Mammary epithelial cell (primary cell): ENCODE measurements at places on chromosomes 12 and 14. TPM values are rescaled to one million over a fixed set of nuclear protein-coding genes. Genes with fewer than 3 reads are reported as not detected.

Gene IAPP
- total RNA-seq: not detected

Gene RNF34
- total RNA-seq: 40.5 and 49.5 TPM in 2 replicates

Gene ASPG
- not detected for total RNA-seq

Gene KSR2
- total RNA-seq: 0.05 and 0.08 TPM in 2 replicates

Gene ENDOU
- total RNA-seq: not detected

Gene KRT72
- not detected in 2 replicates for total RNA-seq

Gene SLC11A2
- total RNA-seq: 56.3 TPM

Gene DHRS4L2
- 9.3 TPM for total RNA-seq

Gene LRTM2
- total RNA-seq: not detected

Gene LRCOL1
- total RNA-seq: not detected in 2 replicates

Gene PRPF39
- 27.0 TPM for total RNA-seq

Gene LALBA
- total RNA-seq: not detected in 2 replicates

Gene IFNG-AS1
- not detected in 2 replicates for total RNA-seq

Gene KRT77
- total RNA-seq: under 0.01 TPM

Gene PPFIBP1
- 114 TPM for total RNA-seq

Gene SERPINA10
- not detected in 2 replicates for total RNA-seq

Gene TCL1B
- not detected for total RNA-seq

Gene CCDC175
- total RNA-seq: not detected

Gene GPR84
- total RNA-seq: 0.17 TPM

Gene CLEC4C
- total RNA-seq: not detected in 2 replicates

Gene SPIC
- not detected for total RNA-seq

Gene SERPINA3
- total RNA-seq: 998 TPM

Gene NPAS3
- total RNA-seq: not detected in 2 replicates

Gene OTOGL
- not detected in 2 replicates for total RNA-seq

Gene NCOR2
- total RNA-seq: 158 and 176 TPM in 2 replicates

Gene FGF23
- not detected in 2 replicates for total RNA-seq

Gene DLK1
- not detected in 2 replicates for total RNA-seq

Gene TECPR2
- 22.7 and 26.3 TPM in 2 replicates for total RNA-seq

Gene IQSEC3
- not detected in 2 replicates for total RNA-seq

Gene PRH2
- not detected in 2 replicates for total RNA-seq

Gene SCN8A
- 1.1 and 2.5 TPM in 2 replicates for total RNA-seq

Gene PLCZ1
- total RNA-seq: 2.6 and 3.0 TPM in 2 replicates

Gene CISTR
- total RNA-seq: not detected

Gene TAS2R42
- total RNA-seq: not detected

Gene TESPA1
- not detected for total RNA-seq

Gene CDCA3
- total RNA-seq: 1.8 TPM

Gene MARCHF9
- 6.0 TPM for total RNA-seq

Gene CSAD
- total RNA-seq: 10.2 TPM

Gene TROAP
- 18.3 and 34.2 TPM in 2 replicates for total RNA-seq

Gene CPM
- 0.50 TPM for total RNA-seq

Gene RDH5
- total RNA-seq: 2.3 and 4.4 TPM in 2 replicates

Gene PIP4P1
- total RNA-seq: 22.2 TPM

Gene SLCO1B1
- not detected for total RNA-seq
